Activated CD4-positive, alpha-beta memory T cell treated with anti-CD3 and anti-CD28 coated beads for 36 hours (primary cell): ENCODE measurements at places on chromosomes 11 and 22.

DNA sequence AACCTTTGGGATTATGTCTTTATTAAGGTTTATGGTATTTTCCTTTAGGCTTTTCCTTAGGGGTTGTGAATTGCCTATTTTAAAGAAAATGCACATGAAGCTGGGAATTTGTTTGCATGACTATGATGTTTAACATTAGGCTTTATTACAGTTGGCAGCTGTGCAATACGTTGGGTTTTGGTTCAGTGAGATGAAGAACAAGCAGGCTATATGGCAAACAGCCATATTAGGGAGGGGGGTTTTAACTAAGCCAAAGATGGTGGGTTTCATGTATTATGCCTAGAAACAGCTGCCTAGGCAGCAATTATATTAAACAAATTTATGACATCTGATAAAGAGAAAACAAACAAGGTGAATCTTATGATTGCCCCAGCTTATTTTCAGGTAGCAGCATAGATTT is 880.8 kb downstream of the FAM181B start:
- no peak for DNase-seq

GRCh38 chr11:119741369-119742262 is 12.6 kb upstream of the NECTIN1 start:
- peak; percentile 72 for DNase-seq

DNA sequence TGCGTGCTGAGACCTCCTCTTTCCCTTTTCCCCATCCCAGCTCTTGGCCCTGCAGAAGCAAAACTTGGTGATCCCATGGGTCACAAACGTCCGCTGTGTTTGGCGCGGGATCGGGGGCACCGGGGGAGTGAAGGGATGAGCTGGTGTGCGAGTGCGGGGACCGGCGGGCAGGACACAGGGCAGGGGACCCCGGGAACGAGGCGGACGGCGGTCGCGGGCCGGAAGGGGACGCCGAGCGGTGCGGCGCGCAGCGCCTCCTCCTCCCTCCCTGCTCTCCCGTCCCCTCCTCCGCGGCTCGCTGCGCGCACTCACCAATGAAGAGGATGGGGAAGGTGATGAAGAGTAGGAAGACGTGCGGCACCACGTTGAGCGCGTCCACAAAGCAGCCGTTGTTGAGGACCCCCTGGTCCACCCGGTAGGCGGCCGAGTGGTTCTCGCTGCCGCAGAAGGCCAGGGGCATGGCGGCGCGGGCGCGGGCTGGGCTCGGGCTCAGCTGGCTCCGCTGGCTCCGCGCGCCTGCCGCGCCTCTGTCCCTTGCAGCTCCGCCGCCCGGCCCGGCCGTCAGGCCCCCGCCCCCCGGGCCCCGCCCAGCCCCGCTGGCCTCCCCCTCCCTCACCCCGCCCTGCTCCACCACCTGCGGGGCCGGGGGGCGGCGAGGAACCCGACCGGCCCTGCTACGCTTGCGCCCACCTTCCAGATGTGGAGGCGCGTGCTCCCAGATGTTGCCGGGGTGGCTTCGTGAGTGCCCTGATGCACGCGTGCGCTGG is at the start of gene ABCC8:
Gene ABCC8 (minus strand): TSS at position 529 of the 767 bp plus-strand sequence. CDS start 69 bp downstream, at position 460.
- DNase-seq: no peak

GRCh38 chr11:102306817-102307726 is 10.2 kb upstream of the BIRC3 start:
- no peak for DNase-seq

- no peak for DNase-seq
These were observed 223.1 kb downstream of the TMEM135 start for GRCh38 chr11:87260811-87261210.

DNA sequence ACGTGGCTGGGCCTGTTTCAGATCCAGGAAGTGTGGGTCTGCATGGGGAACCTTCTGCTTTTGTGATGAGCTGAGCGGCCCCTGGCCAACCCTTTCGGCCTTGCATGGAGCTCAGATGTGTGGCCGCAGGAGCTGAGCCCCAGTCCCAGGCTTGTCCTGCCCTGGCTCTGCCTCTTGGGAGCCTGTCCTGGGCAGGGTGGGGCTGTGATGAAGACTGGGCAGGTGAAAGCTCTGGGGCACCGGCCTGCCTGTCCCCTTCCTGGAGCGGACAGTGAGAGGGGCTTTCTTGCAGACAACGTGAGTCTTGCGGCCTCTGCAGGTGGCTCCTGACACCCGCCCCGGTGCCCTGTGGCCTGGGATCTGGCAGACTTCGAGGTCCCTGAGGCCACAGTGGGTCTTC is 1296.6 kb downstream of the BRD1 start:
- no peak for DNase-seq

- no peak for DNase-seq
These were observed 11.9 kb upstream of the PPP2R1B start for GRCh38 chr11:111778047-111778558.
